Retina (tissue), 1 donor: ENCODE measurements at places on chromosomes 3 and 15.
A peak's percentile ranks its signal among the peaks of the same experiment; 100 is the strongest.

- DNase-seq: peak; percentile 72
Observed at GRCh38 chr15:66287461-66288057, 5.8 kb upstream of the DIS3L start.

DNA sequence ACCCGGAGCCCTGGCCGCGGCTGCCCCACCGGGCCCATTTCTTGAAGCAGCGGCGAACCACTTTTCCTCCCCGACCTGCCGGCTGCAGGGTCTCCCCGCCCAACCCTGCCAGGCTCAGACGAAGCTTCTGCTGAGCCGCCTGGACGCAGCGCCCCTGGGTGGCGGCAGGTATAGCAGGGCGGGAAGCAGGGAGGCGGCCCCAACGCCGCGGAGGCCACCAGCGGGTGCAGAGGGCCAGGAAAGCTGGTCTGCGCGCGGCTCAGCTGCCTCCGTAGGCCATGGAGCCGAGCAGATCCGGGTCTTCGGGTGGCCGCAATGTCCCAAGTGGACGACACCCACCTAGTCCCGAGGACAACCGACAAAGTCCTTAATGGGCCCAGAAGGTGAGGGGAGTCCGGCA, 21.9 kb upstream of the SRPRB start:
- DNase-seq: no peak

DNA sequence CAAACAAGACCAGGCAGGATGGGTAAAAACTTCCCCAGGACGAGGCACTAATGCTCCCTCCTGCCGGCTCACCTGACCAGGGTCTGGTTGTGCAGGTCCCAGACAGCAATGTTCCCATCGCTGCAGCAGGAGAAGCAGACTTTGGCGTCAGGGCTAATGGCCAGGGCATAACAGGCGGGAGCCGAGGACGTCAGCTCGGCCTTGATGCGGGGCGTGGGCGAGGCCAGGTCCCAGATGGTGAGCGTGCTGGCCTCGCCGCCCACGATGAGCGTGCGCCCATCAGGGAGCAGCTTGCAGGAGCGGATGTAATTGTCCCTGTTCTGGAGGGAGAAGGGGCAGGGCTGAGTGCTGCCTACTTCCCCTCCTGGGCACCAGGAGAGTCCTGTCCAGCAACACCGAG, 43.4 kb downstream of the TLE3 start:
- no peak for DNase-seq

- no peak for DNase-seq
Observed at GRCh38 chr3:126983276-126983652, 349 bp downstream of the PLXNA1 start.

- DNase-seq: no peak
Observed at GRCh38 chr3:45981346-45982074, 14.1 kb downstream of the FYCO1 start.

DNA sequence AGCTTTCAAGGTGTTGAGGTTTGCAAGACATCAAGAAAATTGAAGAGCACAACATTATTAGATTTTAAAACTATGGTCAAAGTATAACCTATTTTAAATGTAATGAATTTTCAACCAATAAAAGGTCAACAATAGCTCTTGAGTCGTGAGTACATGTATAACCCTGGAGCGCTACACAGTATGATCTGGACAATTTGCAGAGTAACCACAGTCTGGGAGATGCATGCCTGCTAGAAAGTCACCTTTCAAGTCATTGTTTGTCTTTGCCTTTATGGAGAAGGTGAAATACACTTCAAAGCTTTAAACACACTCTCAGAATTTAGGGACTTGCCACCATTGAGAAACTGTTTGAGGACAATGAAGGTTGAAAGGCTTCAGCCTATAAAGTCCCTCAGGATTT, 112.6 kb upstream of the ALCAM start:
- DNase-seq: no peak

DNA sequence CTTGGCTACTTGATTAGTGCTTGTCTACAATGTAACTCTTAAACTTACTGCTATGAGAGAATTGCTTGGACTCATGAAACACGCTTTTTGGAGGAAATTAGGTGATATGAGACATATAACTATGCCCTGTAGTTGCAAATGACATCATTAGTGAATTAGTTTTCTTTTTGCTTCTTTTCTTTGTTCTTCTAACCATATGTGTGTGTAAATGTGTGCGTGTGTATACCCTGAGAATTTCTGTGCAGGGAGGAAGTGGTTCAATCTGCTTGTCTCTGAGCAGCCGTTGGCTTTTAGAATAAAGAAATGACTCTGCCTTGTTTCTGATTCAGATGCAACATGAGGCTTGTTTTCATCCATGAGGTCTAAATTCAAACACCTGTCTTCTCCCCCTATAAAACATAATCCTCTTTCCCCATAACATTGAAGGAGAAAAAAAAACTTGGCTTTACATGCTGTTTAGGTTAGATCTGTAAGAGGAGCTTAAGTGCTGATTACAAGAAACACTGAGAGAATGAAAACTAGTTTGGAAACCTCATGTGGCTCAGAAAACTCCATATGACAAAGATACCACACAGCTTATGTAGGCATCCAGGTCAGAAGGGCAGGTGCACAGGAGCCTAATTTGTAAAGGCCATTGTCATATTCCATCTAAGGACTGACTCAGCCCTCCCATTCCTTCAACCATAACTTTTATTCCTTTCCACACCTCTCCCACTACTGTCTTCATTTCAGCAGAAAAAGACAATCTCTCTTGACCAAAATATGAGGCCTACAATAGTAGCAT, 30.5 kb upstream of the BLM start:
- DNase-seq: no peak

DNA sequence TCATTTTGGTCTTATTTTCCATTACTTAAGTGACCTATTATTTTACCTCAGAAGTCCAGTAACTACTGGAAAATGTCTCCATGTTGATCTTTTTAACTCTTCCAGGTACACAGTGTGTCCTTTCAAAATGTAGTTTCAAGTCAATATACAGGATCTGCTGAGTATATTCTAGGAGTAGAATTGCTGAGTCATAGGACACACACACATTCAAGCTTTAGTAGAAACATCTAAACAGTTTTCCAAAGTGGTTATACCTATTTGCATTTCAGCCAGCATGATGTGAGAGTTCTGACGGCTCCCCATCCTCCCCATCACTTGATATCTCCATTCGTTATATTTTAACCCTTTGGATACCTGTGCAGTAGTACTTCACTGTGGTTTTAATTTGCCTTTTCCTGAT, 271.9 kb downstream of the MCTP2 start:
- no peak for DNase-seq

GRCh38 chr15:74390647-74391288, 23.3 kb upstream of the CYP11A1 start:
- DNase-seq: no peak

DNA sequence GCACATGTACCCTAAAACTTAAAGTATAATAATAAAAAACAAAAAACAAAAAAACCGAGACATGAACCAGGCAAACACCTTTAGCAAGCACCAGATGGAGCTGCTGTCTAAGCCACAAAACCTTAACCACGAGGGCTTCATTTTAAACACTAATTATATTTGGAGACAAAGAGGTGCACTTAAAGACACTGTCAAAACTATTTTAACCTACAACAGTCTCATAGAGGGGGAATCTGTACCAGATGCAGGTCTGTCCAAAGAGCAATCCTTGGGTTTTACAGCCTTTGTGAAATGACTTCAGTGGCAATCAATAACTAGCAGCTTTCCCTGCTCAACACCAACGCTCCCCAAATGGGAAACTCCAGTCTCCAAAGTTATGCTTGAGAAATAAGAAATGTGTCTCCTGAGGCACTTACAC, 115.7 kb upstream of the TSPAN3 start:
- peak; percentile 44 for DNase-seq

- DNase-seq: no peak
Observed at GRCh38 chr3:112965656-112966055, 9.2 kb downstream of the CD200R1 start.

- DNase-seq: no peak
Observed at GRCh38 chr3:192825657-192826200, 91.9 kb downstream of the MB21D2 start.

- no peak for DNase-seq
Observed at GRCh38 chr15:62619526-62619925, 423.0 kb upstream of the TPM1 start.

DNA sequence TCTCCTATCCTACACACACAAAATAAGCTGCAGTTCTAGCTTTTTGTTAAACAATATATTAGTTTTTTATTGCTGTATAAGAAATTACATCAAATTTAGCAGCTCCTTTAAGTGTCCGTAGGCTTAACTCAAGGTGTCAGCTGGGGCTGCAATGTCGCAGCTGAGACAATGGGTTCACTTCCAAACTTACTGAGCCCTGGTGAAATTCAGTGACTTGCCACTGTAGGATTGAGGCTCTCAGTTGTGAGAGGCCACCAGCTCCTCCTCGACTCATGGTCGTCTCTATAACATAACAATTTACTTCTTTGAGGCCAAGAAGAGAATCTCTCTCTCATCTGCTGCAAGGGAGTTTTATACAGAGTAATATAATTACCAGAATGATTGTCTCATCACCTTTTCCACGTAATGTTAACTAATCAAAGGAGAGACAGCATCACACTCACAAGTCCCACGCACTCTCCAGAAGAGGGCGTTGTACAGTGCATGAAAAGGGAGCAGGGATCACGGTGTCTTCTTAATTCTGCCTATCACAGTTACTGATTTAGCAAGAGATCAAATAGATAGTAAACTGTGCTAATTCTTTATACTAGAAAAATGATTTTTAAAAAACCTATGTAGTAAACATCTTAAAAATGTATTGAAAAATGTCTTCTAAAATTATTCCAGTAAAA, 735.6 kb upstream of the GBE1 start:
- DNase-seq: no peak

DNA sequence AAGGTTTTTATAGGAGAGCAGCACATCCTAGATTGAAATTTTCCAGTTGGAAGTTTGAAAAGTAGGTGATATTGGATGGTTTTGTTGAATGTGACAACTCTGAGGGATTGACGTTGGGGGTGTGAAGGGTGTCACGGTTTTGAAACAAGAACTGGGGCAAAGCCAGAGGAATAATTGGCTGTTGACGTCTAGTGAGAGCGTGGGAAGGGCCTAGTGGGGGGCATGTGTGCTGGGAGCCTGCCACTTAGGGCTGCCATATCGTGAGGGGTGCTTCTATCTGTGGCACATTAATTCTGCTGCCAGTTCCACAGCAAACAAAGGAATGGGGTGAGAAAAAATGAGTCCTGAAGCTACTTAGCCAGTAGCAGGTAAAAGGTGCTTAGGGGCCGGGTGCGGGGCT, 129.4 kb downstream of the LRIG1 start:
- no peak for DNase-seq

GRCh38 chr3:114331710-114332109, 37.9 kb downstream of the TIGIT start:
- no peak for DNase-seq

DNA sequence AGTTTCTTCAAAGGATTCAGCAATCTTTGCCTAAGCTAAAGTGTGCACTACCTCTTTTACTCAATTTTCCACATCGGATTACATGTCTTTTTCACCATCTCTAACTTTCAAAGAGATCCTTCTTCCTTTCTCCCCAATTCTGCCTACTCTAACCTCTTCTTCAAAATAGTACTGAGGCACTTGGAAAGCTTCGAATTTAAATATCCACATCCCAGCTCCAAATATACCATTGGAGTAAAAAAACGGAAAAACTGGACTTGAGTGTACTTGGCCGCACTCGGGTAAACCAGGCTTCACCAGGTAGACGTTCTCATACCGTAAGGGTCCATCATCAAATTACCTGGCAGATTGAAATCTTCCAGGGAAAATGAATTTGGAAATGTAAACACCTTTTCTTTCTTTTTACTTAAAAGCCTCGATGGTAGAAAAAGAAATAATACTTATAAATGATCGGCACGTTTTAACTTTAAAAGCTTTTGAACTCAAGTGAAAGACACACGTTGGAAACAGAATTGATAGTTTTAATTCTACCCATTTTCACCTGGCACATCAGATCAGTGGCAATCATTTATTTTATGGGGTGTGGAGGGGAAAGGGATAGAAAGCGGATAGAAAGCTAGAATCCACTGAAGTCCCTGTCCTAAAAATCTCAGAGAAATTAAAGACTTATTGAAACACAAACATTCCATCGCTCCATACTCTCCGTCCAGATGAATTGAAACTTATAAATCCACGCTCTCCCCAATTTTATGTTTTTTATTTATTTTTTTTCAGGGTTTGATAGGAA, 8.2 kb upstream of the MEIS2 start:
- DNase-seq: no peak

DNA sequence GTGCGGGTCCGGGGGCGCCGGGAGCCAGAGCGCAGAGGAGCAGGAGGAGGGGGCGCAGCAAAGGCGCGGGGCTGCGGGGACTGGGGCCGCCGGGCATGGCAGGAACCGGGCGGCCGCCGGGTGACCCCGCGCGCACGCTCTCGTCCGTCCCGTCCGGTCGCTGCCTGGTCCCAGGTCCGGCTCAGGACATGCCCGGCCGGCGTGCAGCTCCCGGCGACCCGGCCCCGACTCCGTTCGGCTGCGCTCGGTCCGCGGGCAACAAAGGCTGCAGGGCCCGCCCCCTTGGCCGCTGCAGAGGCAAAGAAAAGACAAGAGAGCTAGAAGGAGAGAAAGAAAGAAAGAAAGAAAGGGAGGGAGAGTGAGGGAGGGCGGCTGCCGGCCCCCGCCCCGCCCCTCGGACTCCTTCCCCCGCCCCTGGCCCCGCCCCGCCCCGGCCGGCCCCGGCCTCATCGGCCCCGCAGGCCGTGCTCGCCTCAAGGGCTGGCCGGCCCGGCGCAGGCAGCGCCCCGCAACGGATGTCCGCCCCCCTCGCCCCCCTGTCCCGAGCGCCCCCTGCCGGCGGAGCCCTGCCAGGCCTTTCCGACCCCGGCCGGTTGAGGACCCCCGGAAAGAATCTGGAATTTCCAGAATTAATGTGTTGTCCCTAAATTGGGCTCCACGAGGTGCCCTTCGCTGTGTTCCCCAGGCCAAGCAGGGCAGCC, at the start of gene ADAMTS7:
Gene ADAMTS7 (minus strand): TSS at position 341 of the 701 bp plus-strand sequence. CDS start 244 bp downstream, at position 97.
- peak; percentile 80 for DNase-seq

- no peak for DNase-seq
Observed at GRCh38 chr3:64908251-64908685, 220.5 kb upstream of the ADAMTS9 start.

DNA sequence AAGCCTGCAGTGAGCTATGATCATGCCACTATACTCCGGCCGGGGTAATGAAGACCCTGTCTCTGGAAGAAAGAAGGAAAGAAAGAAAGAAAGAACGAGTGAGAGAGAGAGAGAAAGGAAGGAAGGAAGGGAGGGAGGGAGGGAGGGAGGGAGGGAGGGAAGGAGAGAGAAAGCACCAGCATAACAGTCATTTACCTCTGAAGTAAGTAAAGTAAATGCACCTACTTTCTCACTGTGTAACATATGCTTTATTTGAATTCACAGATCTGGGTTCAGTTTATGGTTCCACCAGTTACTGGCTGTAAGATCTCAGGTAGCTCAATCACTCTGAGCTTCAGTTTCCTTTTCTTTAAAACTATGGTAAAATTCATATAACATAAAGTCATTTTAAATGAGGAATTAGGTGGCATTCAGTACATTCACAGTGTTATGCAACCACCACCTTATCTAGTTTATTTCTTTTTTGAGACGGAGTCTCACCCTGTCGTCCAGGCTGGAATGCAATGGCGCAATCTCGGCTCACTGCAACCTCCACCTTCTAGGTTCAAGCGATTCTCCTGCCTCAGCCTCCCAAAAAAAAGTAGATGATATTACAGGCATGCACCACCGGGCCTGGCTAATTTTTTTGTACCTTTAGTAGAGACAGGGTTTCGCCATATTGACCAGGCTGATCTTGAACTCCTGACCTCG, 16.1 kb upstream of the RAD54L2 start:
- DNase-seq: no peak
